ENCODE measurements at places on chromosomes 7 and 10.

DNA sequence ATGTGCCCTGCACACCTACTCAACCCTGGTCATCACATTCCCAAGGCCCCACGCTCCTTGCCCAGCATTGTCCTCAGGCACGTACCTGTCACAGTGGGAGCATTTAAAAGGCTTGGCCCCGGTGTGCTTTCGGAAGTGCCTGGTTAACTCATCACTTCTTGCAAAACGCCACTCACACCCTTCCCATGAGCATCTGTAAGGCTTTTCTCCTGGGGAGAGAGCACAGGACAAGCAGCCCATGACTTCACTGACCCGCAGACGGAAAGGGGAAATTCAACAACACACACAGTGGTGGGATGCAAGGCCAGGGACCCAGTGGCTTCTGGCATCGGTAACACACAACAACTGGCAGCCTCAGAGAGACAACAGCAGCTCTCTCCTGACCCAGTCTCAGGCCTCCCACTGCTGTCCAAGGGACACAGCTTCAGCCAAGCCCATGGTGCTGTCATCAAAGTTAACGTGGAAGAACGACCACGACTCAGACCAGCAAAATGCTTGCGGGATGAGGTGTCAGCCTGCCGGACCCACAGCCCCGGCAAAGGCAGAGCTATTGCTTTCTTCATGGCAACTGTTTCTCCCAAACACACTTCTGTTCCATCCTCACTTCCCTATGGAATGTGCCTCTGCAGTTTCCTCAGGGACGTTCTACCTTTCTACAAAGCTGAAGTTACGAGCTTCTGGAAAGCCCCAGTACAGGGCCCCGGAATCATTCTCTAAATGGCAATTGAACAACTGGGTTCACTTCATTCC is 4.8 kb downstream of the KLF6 start:
- peaks cover 31% of the 10 kb centered on the region for H3K36me3 ChIP-seq
- no peak overlapping the region for H3K4me3 ChIP-seq

- peak overlapping the region; percentile 56 for H3K4me3 ChIP-seq
- no peak overlapping the region for H3K27ac ChIP-seq
- peaks cover 88% of the 10 kb centered on the region for H3K27me3 ChIP-seq
- H3K36me3 ChIP-seq, result no peaks in the 10 kb centered on the region
- DNase-seq, result no peak
- H3K4me1 ChIP-seq, result peaks cover 17% of the 10 kb centered on the region
Measured at GRCh38 chr10:27743012-27743876, 2.4 kb downstream of the MKX start.

DNA sequence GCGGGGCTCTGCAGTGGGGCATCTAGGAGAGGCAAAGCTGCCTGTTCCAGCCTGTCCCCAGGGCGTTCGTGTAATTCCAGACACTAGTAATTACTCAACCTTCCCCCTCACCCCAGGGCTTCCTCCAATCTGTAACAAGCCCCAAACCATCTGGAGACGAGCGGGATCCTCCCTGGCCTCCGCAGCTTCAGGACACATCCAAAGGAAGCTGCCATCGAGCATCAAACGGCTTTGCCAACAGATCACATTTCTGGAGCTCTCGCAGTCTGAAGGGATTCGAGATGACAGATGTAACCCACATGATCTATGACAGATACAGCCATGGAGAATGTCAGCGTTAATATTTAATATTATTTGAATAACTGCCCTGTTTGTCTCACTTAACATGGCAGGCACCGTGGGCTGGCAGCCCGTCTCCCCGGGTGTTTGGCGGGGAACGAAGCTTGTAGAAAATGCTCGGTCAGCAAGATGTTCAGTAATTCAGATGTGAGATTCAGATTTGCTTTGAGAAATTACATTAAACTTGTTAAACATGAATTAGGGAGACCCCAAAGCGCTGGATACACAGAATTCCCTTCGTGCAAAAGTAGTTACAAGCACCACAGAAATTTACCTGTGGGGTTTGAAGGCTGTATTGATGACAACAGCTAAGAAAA is 108.5 kb upstream of the C7orf33 start:
- no peaks in the 10 kb centered on the region for H3K4me1 ChIP-seq
- no peaks in the 10 kb centered on the region for H3K36me3 ChIP-seq
- no peak overlapping the region for H3K27ac ChIP-seq
- H3K4me3 ChIP-seq, result no peak overlapping the region
- no peaks in the 10 kb centered on the region for H3K27me3 ChIP-seq

GRCh38 chr7:103113164-103113563 is 35.7 kb downstream of the NAPEPLD start:
- H3K27ac ChIP-seq, result peak overlapping the region; percentile 28
- no peak overlapping the region for H3K4me3 ChIP-seq
- no peaks in the 10 kb centered on the region for H3K4me1 ChIP-seq
- peaks cover 22% of the 10 kb centered on the region for H3K36me3 ChIP-seq

- DNase-seq, result no peak
- H3K4me3 ChIP-seq, result peak overlapping the region; percentile 68
- peaks cover 7% of the 10 kb centered on the region for H3K4me1 ChIP-seq
- no peaks in the 10 kb centered on the region for H3K27me3 ChIP-seq
Measured at GRCh38 chr10:86712317-86712707, 44.0 kb downstream of the LDB3 start.

- H3K4me3 ChIP-seq, result no peak overlapping the region
- H3K27me3 ChIP-seq, result no peaks in the 10 kb centered on the region
- peaks cover 15% of the 10 kb centered on the region for H3K4me1 ChIP-seq
- no peak overlapping the region for H3K27ac ChIP-seq
- no peak for DNase-seq
Measured at GRCh38 chr10:126110489-126111180, 214.3 kb downstream of the FANK1 start.

DNA sequence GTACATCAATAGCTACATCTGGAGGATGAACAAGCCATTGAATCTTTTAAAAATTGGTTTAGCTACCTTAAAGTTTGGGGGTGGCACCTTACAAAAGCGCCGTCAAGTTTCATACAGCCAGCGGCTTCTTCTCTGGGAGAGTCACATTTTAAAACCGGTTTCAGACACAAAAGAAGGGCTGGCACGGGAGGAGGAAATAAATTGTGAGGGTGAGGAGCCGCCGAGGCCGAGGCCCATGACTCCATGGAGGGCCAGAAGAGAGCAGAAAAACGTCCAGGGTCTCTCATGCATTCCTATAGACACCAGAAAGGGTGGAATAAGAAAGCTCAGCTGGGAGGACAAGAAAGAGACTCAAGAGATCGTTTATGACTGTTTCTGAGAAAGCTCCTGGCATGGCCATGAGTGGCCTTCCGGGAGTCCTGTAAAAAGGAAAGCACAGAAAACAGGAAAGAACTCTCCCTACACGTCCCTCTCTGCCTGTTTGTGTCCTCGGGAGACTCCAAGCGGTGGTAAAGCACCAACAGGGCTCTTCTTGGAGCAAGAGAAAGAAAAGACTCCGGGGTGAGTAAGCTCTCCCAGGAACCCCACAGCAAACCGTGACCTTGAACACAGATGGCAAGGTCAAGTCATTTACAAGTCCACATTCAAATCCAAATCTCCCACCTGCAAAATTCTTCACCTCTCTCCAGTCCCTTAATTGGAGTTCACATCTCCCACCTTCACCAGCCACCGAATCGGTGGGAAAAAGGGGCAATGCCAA is 1.8 kb downstream of the FRAT2 start:
- H3K4me1 ChIP-seq, result peaks cover 18% of the 10 kb centered on the region
- no peak overlapping the region for H3K27ac ChIP-seq
- DNase-seq, result peak; percentile 33
- H3K36me3 ChIP-seq, result no peaks in the 10 kb centered on the region
- H3K4me3 ChIP-seq, result no peak overlapping the region
- peaks cover 8% of the 10 kb centered on the region for H3K27me3 ChIP-seq

- no peaks in the 10 kb centered on the region for H3K27me3 ChIP-seq
- H3K36me3 ChIP-seq, result no peaks in the 10 kb centered on the region
- no peak overlapping the region for H3K27ac ChIP-seq
- DNase-seq, result no peak
- H3K4me1 ChIP-seq, result no peaks in the 10 kb centered on the region
Measured at GRCh38 chr10:116538992-116539391, 6.7 kb upstream of the PNLIP start.

GRCh38 chr10:110783509-110784107 is 88.1 kb upstream of the PDCD4 start:
- no peaks in the 10 kb centered on the region for H3K36me3 ChIP-seq
- DNase-seq, result no peak
- peaks cover 21% of the 10 kb centered on the region for H3K4me1 ChIP-seq
- H3K27ac ChIP-seq, result no peak overlapping the region

GRCh38 chr10:63217120-63217605 is 84.0 kb downstream of the NRBF2 start:
- H3K4me1 ChIP-seq, result no peaks in the 10 kb centered on the region
- H3K4me3 ChIP-seq, result no peak overlapping the region
- DNase-seq, result no peak
- peaks cover 52% of the 10 kb centered on the region for H3K36me3 ChIP-seq
- H3K27ac ChIP-seq, result no peak overlapping the region
- H3K27me3 ChIP-seq, result no peaks in the 10 kb centered on the region

DNA sequence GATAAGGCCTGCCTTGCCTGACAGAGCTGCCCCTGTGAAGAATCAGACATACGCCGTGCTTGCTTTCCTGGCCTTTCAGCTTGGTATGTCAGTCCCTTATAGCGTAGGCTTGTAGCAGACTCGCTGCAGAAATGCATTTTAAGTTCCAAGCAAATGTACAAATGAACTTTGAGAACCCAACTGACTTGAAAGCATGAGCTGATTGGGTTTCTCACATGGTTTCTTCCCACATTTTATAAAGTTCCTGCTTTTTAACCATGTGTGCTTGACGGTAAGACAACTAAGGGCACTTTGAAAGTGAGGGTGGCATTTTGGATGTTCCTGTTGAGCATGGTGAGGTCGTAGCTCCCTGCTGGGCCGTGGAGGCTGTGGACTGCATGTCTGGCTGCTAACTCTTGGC is 62.6 kb downstream of the CCNY start:
- no peaks in the 10 kb centered on the region for H3K27me3 ChIP-seq
- no peak for DNase-seq
- H3K36me3 ChIP-seq, result no peaks in the 10 kb centered on the region

- H3K4me3 ChIP-seq, result no peak overlapping the region
- peaks cover 29% of the 10 kb centered on the region for H3K4me1 ChIP-seq
- no peaks in the 10 kb centered on the region for H3K27me3 ChIP-seq
- no peak for DNase-seq
Measured at GRCh38 chr7:137981668-137982067, 20.2 kb downstream of the CREB3L2 start.

GRCh38 chr7:696812-697551 is 29.5 kb upstream of the DNAAF5 start:
- H3K4me1 ChIP-seq, result peaks cover 6% of the 10 kb centered on the region
- peaks cover 9% of the 10 kb centered on the region for H3K36me3 ChIP-seq
- DNase-seq, result no peak
- H3K4me3 ChIP-seq, result no peak overlapping the region
- H3K27ac ChIP-seq, result no peak overlapping the region

DNA sequence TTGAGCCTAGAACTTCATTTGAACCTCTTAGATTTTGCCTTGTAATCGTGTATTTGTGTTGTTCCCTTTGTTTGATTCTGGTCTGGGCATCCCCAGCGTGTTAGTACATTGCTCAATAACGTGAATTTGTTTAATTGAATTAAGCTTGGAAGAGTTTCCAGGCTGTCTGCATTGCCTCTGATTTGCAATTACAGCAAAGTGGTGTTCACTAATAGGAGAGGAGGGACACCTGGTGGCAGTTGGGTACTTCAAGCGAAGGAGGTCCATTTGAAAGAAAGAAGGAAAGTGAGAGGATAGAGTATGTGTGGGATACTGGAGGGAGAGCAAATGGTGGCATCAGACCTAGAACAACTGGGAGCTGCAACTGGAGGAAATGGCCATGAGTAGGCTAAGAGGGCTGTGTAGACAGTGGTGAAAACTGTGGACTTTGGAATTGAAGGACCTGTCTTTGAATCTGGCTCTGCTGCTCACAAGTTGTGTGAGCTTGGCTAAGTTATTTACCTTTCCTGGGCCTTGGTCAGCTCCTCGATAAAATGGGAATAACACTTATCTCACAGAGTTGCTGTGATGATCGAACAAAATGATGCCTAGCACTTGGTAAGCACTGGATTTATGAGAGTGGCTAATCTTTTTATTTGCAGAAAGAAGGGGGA is 15.1 kb downstream of the LSMEM1 start:
- no peaks in the 10 kb centered on the region for H3K4me1 ChIP-seq
- H3K27me3 ChIP-seq, result no peaks in the 10 kb centered on the region
- no peaks in the 10 kb centered on the region for H3K36me3 ChIP-seq
- no peak overlapping the region for H3K4me3 ChIP-seq
- DNase-seq, result peak; percentile 31

GRCh38 chr10:50621968-50622705 is 1.6 kb downstream of the SGMS1 start:
- H3K27me3 ChIP-seq, result no peaks in the 10 kb centered on the region
- no peaks in the 10 kb centered on the region for H3K36me3 ChIP-seq
- peaks cover 6% of the 10 kb centered on the region for H3K4me1 ChIP-seq
- no peak overlapping the region for H3K27ac ChIP-seq

DNA sequence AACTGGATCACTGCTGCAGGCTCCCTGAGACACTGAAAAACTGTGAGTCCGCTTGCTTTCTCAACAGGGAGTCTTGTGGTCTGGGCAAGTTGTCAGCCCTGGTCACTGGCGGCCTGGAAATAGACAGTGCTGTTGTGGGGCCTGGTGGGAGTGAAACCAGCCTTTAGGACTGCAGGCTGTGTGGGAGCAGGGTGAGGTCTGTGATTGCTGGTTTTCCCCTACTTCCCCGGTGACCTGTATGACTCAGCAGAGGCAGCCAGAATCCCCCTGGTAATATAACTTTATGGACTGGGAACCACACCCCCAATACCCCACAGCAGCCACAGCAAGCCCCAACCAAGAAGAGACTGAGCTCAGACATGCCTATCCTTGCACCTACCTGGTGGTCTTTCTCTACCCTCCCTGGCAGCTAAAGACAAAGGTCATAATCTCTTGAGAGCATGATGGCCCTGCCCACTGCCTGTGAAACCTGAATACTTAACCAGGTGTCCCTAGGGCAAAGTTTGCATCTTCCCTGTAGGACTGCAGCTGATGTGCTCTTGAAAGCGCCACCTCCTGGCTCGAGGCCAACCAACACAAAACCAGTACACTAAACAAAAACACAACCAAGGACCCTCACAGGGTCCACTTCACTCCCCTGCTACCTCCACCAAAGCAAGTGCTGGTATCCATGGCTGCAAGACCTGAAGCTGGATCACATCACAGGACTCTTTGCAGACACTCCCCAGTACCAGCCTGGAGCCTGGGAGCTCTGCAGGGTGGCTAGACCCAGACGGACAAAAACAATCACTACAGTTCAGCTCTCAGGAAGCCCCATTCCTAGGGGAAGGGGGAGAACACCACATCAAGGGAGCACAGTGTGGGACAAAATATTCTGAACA is 7.2 kb upstream of the ADAM22 start:
- no peak for DNase-seq
- H3K4me1 ChIP-seq, result peaks cover 2% of the 10 kb centered on the region
- no peak overlapping the region for H3K27ac ChIP-seq

GRCh38 chr10:98405422-98405821 is 9.6 kb downstream of the PYROXD2 start:
- no peaks in the 10 kb centered on the region for H3K27me3 ChIP-seq
- H3K27ac ChIP-seq, result no peak overlapping the region
- H3K4me1 ChIP-seq, result peaks cover under 1% of the 10 kb centered on the region
- DNase-seq, result no peak

- DNase-seq, result no peak
- no peaks in the 10 kb centered on the region for H3K36me3 ChIP-seq
- H3K27ac ChIP-seq, result no peak overlapping the region
- H3K4me1 ChIP-seq, result peaks cover 15% of the 10 kb centered on the region
- H3K4me3 ChIP-seq, result no peak overlapping the region
Measured at GRCh38 chr10:23345861-23346260, 1.3 kb upstream of the C10orf67 start.
